ENCODE measurements at places on chromosomes 7 and 10. TPM values are rescaled to one million over a fixed set of nuclear protein-coding genes. Genes with fewer than 3 reads are reported as not detected.

DNA sequence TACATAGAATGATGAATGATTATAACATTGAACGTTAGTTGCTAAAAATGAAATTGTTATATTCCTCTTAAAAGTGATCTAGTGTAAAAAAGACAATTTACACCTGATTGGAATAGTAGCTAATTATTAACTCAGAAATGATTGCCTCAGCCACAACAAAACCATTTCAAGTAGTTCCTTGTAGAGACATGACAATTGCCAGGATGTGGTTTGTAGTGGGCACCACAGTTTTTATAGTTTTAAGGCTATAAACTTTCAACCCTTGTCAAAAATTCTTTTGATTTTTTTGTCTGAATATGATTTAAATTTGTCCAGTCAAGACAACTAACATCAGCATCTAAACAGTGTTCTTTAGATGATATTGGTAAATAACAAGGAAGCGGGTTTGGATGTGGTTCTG, 145.2 kb downstream of the SUGCT start:
- no peak for DNase-seq

GRCh38 chr7:55110993-55111361, 92.2 kb downstream of the EGFR start:
- DNase-seq, result peak; percentile 49

- DNase-seq, result no peak
Measured at GRCh38 chr7:136496551-136496950, 371.9 kb upstream of the CHRM2 start.

- no peak for DNase-seq
Measured at GRCh38 chr10:23326544-23327307, 17.9 kb downstream of the C10orf67 start.

DNA sequence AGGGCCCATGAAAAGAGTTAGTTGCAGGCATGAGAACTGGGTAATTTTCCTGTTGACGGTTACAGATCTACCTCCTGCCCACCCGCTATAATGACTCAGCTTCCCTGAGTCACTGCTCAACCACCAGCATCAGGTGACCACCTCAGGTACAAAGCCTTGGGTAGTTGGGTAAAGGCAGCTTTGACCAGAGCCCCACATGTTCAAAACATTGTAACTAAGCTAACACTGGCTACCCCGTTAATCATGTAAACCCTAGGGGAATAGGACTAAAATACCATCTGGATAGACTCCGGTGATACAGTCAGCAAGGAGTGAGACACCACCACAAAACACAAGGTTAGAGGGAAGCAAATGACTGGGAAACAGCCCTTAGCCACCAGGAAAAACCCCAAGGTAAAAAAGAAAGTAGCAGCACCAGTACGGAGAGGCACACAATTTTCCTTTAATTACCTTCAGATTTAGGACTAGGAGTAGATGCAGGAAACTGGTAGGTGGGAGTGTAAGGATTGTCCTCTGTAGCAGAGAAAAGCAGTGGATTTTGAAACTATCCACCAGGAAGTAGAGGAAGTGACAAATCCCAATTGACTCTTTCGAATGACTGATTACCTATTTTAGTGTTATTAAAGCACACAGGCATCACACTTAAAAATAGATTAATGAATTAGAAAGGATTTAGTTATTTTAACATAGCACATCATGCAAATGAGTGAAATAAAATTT, 103.5 kb upstream of the PDLIM1 start:
- DNase-seq, result no peak

DNA sequence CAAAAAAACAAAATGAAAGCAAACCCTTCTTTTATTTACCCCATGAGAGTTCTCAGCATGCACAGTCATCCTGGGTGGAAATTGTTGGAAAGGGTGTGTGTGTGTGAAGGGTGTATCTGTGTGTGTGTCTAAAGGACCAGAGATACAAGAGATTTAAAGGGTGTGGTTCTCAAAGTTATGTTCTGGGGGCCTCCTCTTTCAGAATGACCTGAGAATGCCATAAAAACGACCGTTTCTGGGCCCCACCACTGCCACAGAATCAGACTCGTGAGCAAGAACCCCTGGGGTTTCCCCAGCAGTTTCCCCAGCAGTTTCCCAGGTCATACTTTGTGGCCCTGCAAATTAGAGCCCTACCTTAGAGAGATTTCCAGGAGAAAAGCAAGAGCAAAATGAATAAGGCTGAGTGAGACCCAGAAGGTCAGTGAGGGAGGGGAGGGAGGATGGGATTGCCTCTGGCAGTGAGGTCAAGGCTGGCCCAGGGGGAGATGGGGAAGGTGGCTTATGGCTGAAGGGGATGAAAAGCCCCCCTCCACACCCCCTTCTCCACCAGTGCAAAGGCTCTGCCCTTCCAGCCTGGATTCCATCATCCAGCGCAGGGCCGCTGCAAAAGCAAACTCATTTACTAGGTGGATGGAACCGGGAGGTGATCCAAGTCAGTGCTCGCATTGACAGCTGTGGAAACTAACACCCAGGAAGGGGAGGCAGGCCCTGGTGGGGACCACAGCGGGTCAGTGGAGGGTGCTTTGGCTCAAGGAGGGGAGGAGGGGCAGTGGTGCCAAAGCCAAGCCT, 10.2 kb downstream of the PYROXD2 start:
- no peak for DNase-seq

Gene PTF1A
- polyA plus RNA-seq, result not detected

Data from AG04450 (cell line).